ENCODE measurements at places on chromosomes 16 and 17. TPM values are rescaled to one million over a fixed set of nuclear protein-coding genes. Genes with fewer than 3 reads are reported as not detected.

- no peak overlapping the region for H3K4me3 ChIP-seq
- DNase-seq = no peak
- no peak overlapping the region for H3K27ac ChIP-seq
- no peaks in the 10 kb centered on the region for H3K4me1 ChIP-seq
- H3K27me3 ChIP-seq = no peaks in the 10 kb centered on the region
- H3K36me3 ChIP-seq = peaks cover 54% of the 10 kb centered on the region
Observed at GRCh38 chr16:75294773-75295459, 43.5 kb upstream of the BCAR1 start.

- H3K27ac ChIP-seq = no peak overlapping the region
- DNase-seq = no peak
- no peak overlapping the region for H3K4me3 ChIP-seq
- H3K27me3 ChIP-seq = no peaks in the 10 kb centered on the region
Observed at GRCh38 chr17:76111956-76112355, 8.4 kb upstream of the EXOC7 start.

GRCh38 chr16:21223787-21224186 is 9.7 kb upstream of the ANKS4B start:
- H3K27ac ChIP-seq = no peak overlapping the region
- no peak overlapping the region for H3K4me3 ChIP-seq
- peak; percentile 49 for DNase-seq
- no peaks in the 10 kb centered on the region for H3K36me3 ChIP-seq

The CCDC78 gene
- 8.5 TPM for total RNA-seq

The FZD2 gene
- total RNA-seq = 23.0 TPM

The MPO gene
- not detected for total RNA-seq

Data from endodermal cell (in vitro differentiated cells).